MV-4-11 (cell line): ENCODE measurements at places on chromosomes 3 and 15.
A peak's percentile ranks its signal among the peaks of the same experiment; 100 is the strongest.

DNA sequence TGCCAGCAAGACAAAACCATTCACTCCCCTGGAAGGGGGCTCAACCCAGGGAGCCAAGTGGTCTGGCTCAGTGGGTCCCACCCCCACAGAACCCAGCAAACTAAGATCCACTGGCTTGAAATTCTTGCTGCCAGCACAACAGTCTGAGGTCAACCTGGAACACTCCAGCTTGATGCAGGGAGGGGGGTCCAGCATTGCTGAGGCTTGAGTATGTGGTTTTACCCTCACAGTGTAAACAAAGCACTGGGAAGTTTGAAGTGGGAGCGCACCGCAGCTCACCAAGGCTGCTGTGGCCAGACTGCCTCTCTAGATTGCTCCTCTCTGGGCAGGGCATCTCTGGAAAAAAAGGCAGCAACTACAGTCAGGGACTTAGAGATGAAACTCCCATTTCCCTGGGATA lies 81.7 kb downstream of the MSL2 start:
- no peak for DNase-seq

- peak; percentile 16 for DNase-seq
These were observed 277.4 kb upstream of the NR2E3 start for GRCh38 chr15:71532994-71533393.

GRCh38 chr3:99253963-99254355 lies 352.5 kb upstream of the DCBLD2 start:
- no peak for DNase-seq

DNA sequence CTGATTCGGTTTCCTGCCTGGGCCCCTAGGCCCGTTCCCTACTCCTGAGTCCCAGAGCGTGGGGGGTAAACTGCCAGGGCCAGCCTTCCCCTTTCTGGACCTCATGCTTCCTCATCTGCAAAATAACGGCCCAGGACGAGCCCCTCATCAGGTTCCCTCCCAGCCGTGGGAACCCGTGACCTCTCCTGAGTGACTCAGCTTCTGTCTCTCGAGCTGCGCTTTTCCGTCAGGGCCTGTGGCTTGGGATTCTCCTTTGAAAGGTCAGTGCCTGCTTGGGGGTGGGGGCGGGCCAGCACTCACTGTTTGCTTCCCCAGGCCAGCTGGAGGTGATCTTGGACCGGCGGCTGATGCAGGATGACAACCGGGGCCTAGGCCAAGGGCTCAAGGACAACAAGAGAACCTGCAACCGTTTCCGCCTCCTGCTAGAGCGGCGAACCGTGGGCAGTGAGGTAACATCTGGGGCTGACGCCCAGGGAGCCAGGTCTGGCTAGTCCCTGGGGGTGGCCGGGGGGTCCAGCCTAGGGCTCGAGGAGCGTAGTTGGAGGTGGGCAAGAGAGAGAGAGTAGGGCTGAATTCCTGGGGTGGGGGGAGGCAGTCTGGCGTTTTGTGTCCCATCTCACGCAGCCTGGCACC lies 12.8 kb downstream of the MAN2A2 start:
- DNase-seq = peak; percentile 90

DNA sequence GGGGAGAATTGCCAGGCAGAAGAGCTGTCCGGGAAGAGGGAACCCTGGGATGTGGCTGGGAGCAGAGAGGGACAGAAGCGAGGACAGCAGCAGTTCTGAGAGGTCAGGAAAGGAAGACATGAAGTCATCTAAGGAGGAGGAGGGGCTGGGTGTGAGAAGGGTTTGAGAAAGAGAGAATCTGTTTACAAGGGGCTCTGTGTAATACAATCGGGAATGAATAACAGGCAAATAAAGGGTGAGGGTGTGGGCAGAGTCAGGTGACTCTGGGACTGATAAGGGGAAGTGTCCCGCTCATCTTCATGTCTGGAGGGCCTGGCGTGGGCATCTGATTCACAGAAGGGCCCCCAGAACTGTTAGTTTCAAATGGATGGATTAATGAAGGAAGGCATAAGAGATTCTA lies 191.3 kb downstream of the XXYLT1 start:
- no peak for DNase-seq

- DNase-seq = peak; percentile 97
These were observed 108.1 kb downstream of the KLF13 start for GRCh38 chr15:31434588-31435260.

- no peak for DNase-seq
These were observed 40.6 kb downstream of the WNT7A start for GRCh38 chr3:13839253-13839652.

- no peak for DNase-seq
These were observed 232.5 kb upstream of the HES1 start for GRCh38 chr3:193903512-193903817.

- no peak for DNase-seq
These were observed 3.2 kb upstream of the ARPP21 start for GRCh38 chr3:35635926-35636683.

GRCh38 chr3:14209581-14210289 lies 31.1 kb downstream of the LSM3 start:
- DNase-seq = no peak

- no peak for DNase-seq
These were observed 62.8 kb downstream of the THBS1 start for GRCh38 chr15:39643727-39644126.

- DNase-seq = peak; percentile 92
These were observed 28.2 kb upstream of the BCL6 start for GRCh38 chr3:187773233-187774184.

- DNase-seq = no peak
These were observed 1037.3 kb downstream of the SI start for GRCh38 chr3:164040991-164041390.

- no peak for DNase-seq
These were observed 41.1 kb downstream of the IGF1R start for GRCh38 chr15:98689431-98689861.

DNA sequence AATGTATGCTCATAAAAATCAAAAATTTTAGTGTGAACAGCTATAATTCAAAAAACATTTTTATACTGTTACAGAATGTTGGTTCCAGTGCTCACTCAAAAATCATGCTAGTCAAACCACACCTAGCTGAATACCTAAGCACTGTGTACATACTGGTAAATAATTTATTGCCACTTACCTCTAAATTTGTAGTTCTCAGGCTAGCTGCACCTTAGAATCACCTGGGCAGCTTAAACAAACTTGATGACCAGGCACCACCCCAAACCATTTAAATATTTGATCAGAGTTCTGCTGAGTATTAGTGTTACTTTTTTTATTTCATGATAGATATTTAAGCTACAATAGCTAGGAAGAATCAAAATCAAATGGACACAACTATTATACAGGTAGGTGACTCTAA lies 32.3 kb upstream of the TMCO5A start:
- no peak for DNase-seq

- peak; percentile 87 for DNase-seq
These were observed 11.1 kb downstream of the RUVBL1 start for GRCh38 chr3:128112357-128112968.
